ENCODE measurements at places on chromosomes 4 and X.

- DNase-seq: no peak
Measured at GRCh38 chrX:118116713-118117550, at the start of gene KLHL13. KLHL13 (minus strand) TSS chrX:118116810; CDS start chrX:118028473, 88,337 bp downstream.

GRCh38 chr4:33780952-33781791 lies 2463.1 kb downstream of the ARAP2 start:
- no peak for DNase-seq

GRCh38 chr4:26907731-26908599 lies 47.3 kb downstream of the STIM2 start:
- no peak for DNase-seq

DNA sequence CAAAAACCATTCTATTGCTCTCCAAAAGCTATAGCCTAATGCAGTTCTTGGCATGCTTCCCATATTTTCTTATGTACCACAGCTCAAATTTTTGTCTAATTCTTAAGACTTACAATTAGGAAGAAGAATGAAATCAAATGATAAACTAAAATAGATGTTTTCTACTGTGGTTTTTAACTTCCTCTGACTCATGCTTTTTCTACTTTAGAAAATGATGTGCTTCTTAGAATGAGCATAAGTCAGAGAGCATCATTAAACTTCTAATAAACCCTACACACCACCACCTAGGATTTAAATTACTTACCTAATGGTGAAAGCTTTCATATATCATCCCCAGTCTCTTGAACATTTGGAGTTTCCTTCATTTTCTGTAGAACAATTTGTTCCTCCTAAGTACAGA lies 217.0 kb upstream of the NDST3 start:
- no peak for DNase-seq

- no peak for DNase-seq
Measured at GRCh38 chrX:40055495-40055894, 42.3 kb downstream of the BCOR start.

DNA sequence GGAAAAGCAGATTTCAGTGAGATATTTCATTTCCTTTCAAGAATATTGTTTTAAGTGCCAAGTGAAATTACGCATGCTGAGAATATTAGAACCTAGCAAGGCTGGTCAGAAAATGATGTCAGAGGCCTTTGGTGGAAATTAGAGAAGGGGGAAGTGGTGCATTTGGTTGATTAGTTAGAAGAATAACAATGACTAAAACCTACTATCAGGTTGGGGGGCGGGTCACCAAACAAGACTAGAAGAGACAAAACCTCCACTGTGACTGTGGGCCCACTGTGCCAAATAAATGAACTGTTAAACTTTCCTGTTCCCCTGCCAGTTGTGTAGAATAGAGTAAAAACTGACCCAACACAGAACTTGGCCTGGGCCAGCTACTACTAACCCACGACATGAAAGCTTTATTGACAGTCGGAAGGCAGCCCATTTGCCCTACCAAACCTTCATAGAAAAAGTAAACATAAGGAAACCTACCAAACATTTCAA lies 2.9 kb downstream of the RAPGEF2 start:
- DNase-seq: no peak

DNA sequence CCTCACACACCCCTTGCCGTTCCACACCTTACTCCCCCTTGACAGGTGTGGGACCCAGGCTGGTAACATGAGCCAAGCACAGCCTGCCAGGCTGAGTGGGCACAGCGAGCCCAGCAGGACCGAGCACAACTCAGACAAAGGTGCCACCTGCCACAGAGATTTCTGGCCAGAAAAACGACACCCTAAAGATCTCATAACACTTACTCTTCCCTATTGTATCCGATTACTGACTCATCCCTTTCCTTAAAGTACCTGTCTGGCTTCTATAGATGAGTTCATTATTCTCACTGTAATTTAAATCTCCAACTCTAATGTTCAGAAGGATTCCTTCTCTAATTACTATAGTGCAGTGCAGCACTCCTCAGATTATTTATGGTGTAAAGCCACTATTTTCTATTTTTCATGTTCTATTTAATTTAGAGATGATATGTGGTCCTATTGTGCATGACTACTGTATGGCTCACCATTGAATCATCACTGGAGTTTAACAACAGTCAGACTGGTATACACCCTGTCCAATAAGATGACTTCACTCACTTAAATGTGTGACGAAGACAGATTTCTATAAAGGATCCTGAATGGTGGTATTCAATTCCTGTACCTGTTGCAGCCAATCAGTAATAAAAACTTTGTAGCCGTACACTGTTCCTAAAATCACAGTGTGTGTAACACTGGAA lies 7.6 kb upstream of the SYTL5 start:
- no peak for DNase-seq

- no peak for DNase-seq
Measured at GRCh38 chr4:61320631-61321030, 120.5 kb downstream of the ADGRL3 start.

DNA sequence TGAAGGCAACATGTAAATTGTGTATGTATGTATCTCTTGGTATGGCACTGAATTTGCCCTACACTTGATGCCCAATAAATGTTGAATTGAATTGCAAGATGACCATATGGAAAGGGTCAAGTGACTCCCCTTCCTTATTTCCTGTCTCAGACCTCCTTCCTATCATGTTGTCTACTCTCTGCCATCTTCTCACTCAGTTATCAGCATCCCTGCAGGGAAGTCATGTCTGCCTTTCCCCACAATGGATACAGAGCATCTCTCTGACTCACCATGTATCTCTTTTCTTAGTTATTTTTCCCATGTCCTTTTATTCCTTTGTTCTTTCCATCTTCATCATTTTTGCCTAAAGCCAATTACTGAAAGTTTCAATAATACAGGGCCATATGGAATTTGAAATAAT lies 22.5 kb downstream of the BMX start:
- DNase-seq: no peak

- no peak for DNase-seq
Measured at GRCh38 chr4:123308667-123309066, 87.9 kb upstream of the SPRY1 start.

GRCh38 chr4:149279776-149280175 lies 535.9 kb downstream of the IQCM start:
- DNase-seq: no peak

DNA sequence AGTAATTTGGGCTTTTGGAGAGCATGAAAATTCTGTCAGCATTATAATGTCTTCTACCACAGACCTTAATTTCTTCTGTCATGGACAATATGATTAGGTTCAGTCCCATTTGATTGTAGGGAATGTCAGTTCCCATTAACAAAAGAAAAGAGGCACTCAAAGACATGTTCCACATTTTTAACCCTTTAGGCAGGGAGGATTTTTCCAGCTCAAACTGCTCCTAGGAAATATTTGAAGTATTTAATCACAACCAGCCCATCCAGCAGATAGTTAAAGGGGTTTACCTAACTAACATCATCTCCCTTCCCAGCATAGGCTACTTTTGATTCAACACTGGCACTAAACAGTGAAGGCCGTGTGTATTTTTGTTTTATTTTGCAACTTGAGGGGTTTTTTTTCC lies 256.0 kb downstream of the DHX15 start:
- DNase-seq: no peak

- no peak for DNase-seq
Measured at GRCh38 chrX:103329991-103330390, at the start of gene TCEAL7. TCEAL7 (plus strand) TSS chrX:103330239; CDS start chrX:103331404, 1,165 bp downstream.

DNA sequence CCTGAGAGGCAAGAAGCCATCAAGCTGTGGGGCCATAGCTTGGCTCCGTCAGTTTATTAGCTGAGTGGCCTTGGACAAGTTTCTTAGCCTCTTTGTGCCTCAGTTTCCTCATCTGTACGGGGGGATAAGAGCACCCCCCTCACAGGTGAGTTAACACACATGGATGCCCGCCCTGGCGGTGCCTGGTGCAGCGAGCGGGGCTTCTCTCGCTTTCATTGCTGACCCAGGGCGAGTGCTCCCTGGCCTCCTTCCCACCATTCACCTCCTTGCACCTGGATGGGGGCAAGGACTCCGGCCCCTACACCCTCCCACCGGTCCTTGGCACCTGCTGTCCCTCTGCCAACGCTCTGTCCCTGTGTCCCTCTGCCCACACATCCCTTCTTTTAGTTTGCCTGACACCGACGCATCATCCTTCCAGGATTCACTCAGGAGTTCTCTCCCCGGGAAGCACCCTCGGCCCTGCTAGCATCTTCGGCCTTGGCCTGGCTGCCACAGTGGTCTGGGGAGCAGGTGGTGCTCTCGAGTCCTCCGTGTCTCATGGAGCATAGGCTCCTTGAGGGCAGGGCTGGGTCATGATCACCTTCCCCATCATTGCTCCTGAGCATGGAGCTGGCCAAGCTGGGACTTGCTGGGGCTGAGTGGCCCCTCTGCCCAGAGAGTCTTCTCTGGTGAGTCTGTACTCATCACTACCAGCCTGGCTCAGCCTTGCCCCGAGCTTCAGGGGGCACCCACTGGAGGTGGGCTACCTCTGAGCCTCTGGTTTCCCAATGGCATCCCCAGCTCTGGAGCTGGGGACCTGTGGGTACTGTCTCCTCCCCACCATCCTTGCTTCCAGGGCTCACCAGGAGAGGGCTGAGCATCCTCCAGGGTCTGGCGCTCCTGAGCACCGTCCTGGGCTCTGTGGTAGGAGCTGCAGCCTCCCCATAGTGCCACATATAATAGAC lies 53.8 kb upstream of the SORCS2 start:
- no peak for DNase-seq

- DNase-seq: no peak
Measured at GRCh38 chr4:53189011-53189410, 176.8 kb downstream of the SCFD2 start.

- no peak for DNase-seq
Measured at GRCh38 chr4:36835246-36835645, 409.3 kb upstream of the NWD2 start.

DNA sequence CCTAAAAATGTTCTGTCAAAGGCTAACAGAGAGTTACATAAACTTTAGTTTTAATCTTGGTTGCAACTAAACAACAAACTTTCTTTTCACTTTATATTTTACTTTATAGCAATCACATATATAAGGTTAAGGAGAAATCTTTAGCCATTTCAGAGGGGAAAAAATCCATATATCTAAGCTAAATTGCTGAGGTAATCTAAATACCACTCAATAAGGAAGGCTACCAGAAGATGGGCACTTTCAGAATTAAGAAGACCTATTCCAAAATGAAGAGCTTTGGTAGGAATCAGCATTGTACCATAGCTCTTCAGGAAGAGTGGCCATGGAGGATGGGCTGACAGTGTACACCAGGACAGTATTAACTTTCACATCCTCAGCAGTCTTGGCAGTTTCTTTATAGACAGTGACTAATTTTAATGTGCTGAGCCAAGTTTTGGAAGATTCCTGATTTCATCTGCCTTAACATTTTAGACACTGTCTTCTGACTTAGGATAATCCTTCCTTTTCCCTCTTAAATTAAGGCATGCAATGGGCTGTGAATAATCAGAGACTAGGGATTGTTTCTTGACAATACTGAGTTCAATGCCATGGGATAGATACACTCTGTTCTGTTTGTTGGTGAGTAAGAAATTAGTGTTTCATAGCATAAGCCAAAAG lies 7.1 kb downstream of the FAT4 start:
- DNase-seq: no peak

- DNase-seq: no peak
Measured at GRCh38 chr4:142976482-142976881, 130.4 kb upstream of the INPP4B start.

GRCh38 chrX:134604701-134605311 lies 53.5 kb downstream of the PLAC1 start:
- no peak for DNase-seq

- no peak for DNase-seq
Measured at GRCh38 chr4:82758701-82759685, 39.6 kb downstream of the SCD5 start.

DNA sequence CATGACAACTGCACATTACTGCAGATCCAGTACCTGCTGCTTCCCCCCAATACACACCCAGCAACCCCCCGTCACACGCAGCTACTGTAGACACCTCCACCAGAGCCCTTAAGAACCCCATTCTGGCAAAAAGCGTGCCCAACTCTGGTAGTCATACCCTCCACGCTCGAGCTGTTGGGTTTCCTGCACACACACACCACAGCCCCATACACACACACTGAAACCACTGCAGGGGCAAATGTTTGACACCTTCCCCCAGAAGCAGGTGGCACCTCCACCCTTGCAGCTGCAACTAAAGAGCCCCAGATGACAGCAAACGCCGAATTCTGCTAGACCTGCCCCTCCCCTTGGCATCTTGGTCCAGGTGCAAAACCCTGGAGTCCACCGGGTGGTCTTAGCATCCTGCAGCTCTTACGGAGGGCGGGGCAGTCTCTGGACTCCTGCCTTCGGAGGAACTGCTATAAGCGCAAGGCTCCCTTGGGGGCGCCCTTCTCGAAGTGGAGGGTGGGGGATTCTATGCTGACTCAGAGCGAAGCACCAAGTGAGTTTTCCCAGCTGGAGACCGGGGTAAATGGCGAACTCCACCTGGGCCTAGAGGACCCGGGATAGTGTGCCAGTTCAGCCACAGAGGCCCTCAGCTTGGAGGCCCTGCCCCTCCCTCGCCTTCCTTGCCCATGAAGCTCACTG lies 1.5 kb downstream of the FRMPD3 start:
- DNase-seq: no peak

GRCh38 chr4:28426251-28426650 lies 1565.6 kb downstream of the STIM2 start:
- DNase-seq: no peak

DNA sequence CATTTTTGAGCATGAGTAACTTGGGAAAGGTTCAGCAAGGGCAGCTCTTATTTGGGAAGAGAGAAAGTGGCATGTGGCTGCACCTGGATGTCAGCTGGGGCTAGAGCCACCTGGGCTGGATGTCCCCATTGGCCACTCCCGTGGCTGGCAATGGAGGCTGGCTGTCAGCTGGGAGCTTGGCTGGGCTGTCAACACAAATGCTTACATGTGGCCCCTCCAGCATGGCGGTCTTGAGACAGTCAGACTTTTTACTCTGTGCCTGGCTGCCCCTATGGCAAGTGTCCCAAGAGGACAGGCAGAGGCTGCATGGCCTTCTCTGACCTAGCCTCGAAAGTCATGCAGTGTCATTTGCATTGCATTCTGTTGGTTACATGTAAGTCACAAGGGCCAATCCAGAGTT lies 99.6 kb downstream of the FAM53A start:
- no peak for DNase-seq

- DNase-seq: no peak
Measured at GRCh38 chr4:25060963-25061340, 30.2 kb upstream of the LGI2 start.

- DNase-seq: no peak
Measured at GRCh38 chr4:79620617-79621016, 212.6 kb upstream of the GK2 start.

DNA sequence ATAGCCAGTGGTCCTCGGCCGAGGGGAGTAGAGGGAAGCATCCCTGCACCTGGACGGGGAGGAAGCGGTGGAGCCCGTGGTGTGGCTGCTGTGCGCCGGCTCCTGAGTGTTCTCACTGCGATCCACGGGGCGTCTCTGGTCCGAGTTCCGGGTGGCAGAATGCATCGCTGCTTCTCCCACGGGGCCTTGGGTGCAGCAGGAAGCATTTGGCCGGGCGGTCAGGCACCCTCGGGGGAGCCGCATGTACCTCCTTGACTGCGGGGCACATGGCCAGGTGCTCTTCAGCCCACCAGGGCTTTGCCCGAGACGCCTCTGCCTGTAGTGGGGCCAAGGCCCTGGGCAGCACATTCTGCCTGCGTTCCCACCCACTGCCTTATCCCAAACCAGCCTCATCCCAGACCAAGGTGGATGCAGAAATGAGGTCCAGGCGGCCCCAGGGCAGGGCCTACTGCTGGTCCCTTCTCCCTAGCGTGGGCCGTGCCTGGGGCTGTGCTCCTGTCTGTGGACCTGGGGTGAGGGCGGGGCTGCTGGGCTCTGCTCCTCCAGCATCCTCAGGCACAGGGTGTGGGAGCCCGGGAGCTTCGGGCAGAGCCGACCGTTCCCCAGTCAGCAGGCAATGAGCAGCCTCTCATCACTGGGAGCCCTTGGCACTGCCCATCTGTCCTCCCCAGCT lies 27.5 kb downstream of the NKX1-1 start:
- no peak for DNase-seq

- no peak for DNase-seq
Measured at GRCh38 chr4:26088433-26088928, 174.5 kb downstream of the SMIM20 start.

All from stimulated activated CD8-positive, alpha-beta memory T cell treated with anti-CD3 and anti-CD28 coated beads, Interleukin-7, amount 100 ng/mL, for 24 hours (primary cell).